ENCODE measurements at places on chromosomes 2 and 18. TPM values are rescaled to one million over a fixed set of nuclear protein-coding genes. Genes with fewer than 3 reads are reported as not detected.

Gene SIX2
- 35.0 TPM for total RNA-seq

Gene IL18R1
- total RNA-seq: 0.49 TPM

- no peak for DNase-seq
Measured at GRCh38 chr2:176891857-176892256, 320.7 kb upstream of the HNRNPA3 start.

- no peak for DNase-seq
Measured at GRCh38 chr18:11817229-11817628, 34.0 kb upstream of the CHMP1B start.

DNA sequence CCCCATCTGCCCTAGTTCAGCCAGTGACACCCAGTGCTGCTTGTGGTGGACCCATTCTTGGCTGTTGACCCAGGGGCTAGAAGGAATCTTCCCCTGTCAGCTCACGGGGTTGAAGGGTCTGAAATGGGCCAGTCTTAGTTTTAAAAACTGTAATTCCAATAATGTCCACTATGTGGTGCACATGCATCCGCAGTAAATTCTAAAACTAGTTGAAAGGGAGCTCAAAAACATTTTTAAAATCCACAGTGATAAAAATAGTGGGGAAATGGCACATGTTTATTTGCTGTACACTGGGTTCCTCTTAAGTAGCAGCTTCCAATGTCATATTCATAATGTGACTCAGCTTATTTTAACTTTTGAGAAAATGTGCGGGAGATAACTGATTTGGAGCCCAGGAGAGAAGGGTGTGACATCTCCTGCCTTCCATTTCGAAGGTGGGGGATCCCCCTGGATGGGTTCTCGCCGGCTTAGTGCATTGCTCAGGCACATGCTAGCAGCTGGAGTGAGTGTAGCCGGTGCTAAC lies 32.8 kb downstream of the GRHL1 start:
- DNase-seq: no peak

DNA sequence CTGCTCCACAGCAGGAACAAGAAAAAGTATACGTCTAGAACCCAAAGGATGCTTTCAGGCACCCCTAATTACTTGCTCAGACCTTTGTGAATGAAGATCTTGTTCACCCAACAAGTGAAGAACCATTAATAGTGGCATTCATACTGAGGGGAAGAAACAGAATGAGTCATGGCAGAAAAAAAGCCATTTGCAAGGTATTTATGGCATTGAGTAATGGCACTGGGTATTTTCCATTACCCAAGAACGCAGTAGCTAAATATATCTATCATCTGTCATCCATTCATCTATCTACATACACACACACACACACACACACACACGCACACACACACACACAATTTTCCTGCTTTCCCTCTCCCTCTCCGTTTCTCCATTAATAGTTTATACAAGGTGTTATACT lies 56.4 kb upstream of the XIRP2 start:
- no peak for DNase-seq

GRCh38 chr2:1935476-1935875 lies 191.2 kb upstream of the PXDN start:
- DNase-seq: no peak
